ENCODE measurements at places on chromosomes 6 and 20.

- DNase-seq, result no peak
Observed at GRCh38 chr6:126672649-126673048, 332.7 kb downstream of the CENPW start.

DNA sequence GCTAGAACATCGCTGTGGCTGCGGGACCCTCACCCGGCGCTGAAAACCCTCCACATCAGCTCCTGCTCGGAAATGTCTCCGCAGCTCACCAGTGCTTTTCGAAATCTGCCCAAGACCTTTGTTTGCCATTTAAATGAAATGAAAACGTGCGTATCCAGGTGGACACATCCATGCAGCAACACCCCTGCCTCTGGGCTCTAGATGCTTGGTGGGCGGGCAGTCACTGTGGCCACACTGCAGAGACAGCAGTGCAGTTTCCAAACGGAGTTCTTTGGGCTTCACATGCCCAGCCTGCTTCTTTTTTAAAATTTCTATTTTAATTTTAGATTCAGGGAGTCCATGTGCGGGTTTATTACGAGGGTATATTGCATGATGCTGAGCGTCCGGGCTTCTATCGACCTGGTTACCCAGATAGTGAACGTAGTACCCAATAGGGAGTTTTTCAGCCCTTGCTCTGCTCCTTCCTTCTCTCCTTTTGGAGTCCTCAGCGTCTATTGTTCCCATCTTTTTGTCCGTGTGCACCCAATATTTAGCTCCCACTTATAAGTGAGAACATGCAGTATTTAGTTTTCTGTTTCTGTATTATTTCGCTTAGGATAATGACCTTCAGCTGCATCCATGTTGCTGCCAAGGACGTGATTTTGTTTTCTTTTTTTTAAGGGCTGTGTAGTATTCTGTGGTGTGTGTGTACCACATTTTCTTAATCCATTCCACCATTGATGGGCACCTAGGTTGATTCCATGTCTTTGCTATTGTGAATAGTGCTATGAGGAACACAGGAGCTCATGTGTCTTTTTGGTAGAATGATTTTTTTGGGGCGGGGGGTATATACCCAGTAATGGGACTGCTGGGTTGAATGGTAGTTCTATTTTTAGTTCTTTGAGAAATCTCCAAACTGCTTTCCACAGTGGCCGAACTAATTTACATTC, 4.8 kb upstream of the TUBB2B start:
- no peak for DNase-seq

GRCh38 chr6:55511122-55511800, 67.7 kb downstream of the HMGCLL1 start:
- DNase-seq, result no peak

DNA sequence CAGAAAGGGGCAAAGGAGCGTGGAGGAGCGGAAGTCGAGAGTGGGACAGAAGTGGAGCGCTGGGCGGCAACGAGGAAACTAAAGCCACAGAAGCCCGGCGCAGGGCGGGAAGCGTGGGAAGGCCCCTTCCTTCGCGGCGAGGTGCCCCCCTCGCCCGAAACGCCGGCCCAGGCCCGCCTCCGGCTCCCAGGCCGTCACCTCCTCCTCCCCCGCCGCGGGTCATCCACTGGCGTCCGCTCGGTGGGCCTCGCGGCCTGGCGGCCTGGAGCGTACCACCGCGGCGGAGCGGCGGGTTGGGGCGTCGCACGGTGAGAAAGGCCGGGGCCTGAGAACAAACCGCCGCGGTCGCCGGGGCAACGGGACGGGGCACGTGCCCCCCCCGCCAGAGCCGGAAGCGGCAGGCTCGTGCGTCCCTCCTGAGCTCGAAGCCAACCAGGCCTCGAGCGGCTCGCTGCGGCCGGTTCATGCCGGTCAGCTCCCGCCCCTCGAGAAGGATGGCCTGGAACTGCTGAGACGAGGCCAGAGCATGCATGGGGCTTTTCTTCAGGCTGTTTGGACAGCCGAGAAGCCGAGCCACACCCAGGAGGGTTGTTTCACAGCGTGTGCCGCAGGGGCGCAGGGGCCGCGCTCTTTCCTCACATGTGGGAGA, at the start of gene TCP11:
Gene TCP11, minus strand, starts transcription at position 333 of the 649 bp plus-strand sequence. CDS start 469 bp downstream, outside the sequence.
- no peak for DNase-seq

- no peak for DNase-seq
Observed at GRCh38 chr6:126195625-126196236, 144.2 kb upstream of the CENPW start.

DNA sequence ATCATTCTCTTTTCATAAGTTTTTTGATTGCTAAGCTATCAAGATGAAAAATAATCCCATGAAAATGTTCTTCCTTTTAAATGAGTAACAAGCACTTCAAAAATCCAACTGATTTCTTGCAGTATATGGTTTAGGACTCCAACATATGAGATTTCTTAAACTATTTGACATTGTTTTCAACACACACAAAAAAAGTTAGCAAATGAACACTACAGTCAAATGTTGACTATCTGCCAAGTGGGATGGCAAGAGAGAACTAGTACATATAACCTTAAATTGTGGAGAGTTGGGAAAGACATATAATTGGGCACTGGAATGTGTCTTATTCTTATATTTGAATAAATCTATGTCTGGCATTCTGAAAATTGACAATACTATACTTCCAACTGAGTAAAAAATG, 15.6 kb downstream of the COL21A1 start:
- DNase-seq, result no peak

GRCh38 chr20:38255393-38255792, 5.1 kb downstream of the KIAA1755 start:
- DNase-seq, result no peak

DNA sequence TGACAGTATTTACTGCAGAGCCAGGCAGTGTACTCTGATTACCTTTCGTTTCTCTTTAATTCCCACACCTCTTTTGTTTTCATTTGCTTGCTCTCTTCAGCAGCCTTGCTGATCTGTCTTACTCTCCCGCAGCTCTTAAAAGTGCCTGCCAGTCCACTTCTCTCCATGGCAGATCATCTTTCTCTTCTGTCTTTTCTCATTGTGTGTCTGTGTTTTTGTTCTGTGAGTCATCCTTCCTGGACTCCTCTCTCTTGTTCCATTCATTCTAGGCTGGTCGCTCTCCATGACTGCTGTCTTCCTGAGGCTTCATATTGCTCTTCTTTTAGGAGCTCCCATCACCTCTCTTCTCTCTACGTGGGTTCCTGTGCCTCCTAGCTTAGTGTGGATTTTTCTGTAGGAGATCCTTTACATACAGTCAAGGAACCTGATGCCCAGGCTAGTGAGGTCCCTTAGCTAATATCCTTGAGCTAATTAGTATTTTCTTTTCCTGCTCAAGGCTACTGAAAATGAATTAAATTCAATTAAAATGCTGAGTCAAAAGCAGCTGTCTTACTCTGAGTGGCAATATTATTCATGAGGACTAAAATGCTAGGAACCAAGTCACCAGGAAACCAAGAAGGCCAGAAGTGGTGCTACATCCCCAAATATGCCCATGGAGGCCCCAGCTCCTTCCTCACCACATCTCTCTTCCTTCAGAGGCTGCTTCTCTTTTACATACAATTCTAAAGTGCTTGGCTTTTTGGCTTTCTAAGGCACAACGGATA, 86.1 kb downstream of the SLX4IP start:
- no peak for DNase-seq

- DNase-seq, result no peak
Observed at GRCh38 chr6:158850807-158851115, 31.6 kb upstream of the EZR start.

GRCh38 chr6:160337991-160338390, 10.2 kb upstream of the SLC22A3 start:
- DNase-seq, result no peak

DNA sequence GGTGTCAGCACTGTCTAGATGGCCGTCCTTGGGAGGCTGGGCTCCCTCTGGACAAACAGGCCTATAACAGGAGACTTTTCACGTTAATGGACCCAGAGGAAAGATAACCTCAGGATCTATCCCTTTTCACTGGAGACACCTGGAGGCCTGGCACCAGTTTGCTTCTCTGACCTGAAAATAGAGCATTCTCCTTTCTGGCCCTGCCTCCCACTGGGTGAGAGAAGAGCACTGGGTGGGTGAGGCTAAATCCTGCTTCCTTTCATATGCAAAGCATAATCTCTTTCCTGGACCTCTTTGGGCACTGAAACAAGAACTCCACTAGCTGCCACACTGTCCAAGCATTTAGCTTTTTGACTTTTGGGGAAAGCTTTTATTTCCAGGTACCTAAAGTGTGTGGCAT, 78.3 kb downstream of the FOXO3 start:
- no peak for DNase-seq

- DNase-seq, result no peak
Observed at GRCh38 chr6:114100215-114100994, 129.5 kb upstream of the HDAC2 start.

GRCh38 chr6:31162463-31163165, 4.2 kb downstream of the TCF19 start:
- no peak for DNase-seq

GRCh38 chr6:146135167-146135566, 106.3 kb downstream of the GRM1 start:
- DNase-seq, result no peak

DNA sequence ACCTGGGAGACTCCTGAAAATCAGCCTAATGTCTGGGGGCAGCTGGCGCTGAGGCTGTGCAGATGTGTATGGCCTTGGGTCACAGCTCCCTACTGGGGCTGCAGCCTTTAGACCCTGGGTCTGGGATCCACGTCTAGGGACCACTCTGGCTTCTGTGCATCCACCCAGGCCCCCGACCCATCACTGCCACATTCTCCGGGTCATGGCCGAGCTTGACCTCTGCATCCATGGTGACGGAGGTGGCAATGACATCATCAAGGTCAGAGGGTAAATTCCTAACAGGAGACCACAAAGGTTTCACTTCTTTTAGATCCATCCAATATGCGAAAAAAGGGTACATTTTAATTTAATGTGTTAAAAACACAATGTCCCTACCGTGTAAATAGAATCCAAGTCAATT, 14.5 kb upstream of the PCMTD2 start:
- no peak for DNase-seq

GRCh38 chr6:4129446-4129845, 5.9 kb downstream of the ECI2 start:
- no peak for DNase-seq

- DNase-seq, result no peak
Observed at GRCh38 chr6:138538390-138539031, 39.2 kb upstream of the NHSL1 start.
